ENCODE measurements at places on chromosomes 4 and X.

GRCh38 chr4:36218121-36218520, 26.2 kb downstream of the ARAP2 start:
- DNase-seq: no peak

DNA sequence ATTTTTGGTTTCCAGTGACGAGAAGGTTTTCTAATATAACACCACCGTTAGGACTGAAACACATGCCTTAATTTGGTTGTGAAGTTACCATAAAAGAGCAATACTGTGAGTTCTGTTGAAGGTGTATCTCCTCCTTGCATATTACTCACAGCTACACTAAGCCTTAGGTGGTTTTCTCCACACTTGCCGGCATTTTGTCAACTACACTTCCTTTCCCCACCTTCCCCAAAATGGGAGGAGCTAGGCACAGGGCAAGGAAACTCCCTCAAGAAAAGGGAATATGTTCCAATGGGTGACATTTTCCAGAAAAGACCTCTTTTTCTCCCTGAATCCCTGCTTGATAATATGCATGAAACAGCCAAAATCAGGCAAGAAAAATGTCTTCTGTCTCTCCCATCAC, 44.8 kb downstream of the RELL1 start:
- DNase-seq: no peak

GRCh38 chr4:31334086-31334910, 614.1 kb downstream of the PCDH7 start:
- no peak for DNase-seq

GRCh38 chr4:121360495-121360894, 20.3 kb downstream of the QRFPR start:
- DNase-seq: no peak

- no peak for DNase-seq
These were observed 17.4 kb downstream of the KLF3 start for GRCh38 chr4:38681281-38681991.

All from mesenchymal stem cell (in vitro differentiated cells and primary cell).